LNCaP clone FGC (cell line): ENCODE measurements at places on chromosomes 6 and 20.

- DNase-seq = no peak
Observed at GRCh38 chr20:2752567-2753460, 47.6 kb downstream of the CPXM1 start.

DNA sequence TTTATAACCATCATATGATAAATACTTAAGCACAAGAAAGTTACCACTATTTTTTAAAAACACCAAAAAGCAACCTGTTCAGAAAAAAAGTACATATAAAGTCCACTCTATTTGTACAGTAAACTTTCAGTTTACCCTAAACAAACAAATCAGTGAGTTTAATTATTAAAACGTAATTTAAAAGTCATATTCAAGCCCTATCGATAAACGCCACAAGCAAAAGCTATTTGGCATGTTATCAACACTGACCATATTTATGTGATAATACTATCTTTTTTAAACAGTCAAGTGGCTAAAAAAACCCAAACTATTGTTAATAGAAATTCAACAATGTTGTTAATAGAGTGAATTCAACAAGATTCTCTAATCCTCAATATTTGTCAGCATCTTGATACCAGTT lies 1.9 kb downstream of the KATNA1 start:
- DNase-seq = no peak

DNA sequence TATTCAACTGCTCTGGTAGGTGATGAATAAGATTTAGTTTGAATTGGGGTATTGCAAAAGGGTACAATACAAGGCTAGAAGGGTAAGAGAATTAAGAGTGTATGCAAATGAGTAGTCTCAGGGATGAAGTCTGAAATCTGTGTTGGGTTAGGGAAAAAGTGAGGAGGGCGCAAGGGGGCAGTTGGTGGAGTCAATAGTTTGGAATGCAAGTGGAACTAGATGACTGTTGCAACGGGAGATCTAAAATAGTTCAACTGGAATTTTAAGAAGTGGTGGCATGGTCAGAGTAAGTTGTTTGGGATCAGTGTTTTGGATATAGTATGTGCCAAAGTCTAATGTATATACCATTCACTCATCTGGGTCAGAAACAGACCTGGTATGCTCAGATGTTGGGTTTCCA lies 329.6 kb downstream of the GJA1 start:
- DNase-seq = no peak

DNA sequence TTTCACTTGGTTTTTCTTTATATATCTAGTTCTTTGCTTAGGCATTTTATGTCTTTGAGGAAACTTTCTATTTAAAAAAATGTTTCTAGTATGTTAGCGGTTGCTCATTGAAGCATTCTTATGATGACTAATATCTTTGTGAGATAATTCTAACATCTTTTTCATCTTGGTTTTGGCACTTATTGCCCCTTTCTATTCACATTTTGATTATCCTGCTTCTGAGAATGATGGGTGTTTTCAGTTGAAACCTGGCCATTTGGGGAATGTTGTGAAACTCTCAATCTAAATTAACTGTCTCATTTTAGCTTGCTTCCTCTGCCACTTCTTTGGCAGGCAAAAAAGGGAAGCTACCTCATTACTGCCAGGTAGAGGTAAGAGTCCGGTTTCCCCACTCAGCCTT lies 683.1 kb downstream of the DOK5 start:
- no peak for DNase-seq

DNA sequence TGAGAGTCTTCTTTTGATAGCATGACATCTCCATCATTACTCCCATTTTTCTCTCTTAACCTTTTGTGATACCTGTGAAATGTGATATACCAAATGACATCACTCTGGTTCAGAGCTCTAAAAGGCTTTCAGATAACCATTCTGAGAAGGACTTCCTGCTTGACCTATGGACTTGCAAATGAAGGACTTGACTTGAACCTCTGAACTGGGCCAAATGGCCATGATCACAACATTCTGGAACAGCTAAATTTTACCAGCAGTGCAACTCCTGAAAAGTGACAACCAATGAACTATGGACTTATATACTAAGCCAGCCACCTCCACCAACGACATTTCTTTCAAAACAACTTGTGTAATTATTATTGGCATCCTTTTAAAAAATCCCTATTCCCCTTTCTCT lies 1085.8 kb upstream of the CITED2 start:
- no peak for DNase-seq

- DNase-seq = no peak
Observed at GRCh38 chr6:30795549-30796293, 51.4 kb upstream of the IER3 start.

- DNase-seq = no peak
Observed at GRCh38 chr6:146433881-146434731, 109.5 kb upstream of the RAB32 start.

- no peak for DNase-seq
Observed at GRCh38 chr6:26124781-26125685, 37.8 kb downstream of the HFE start.
